ENCODE measurements at places on chromosomes 5 and 9.

DNA sequence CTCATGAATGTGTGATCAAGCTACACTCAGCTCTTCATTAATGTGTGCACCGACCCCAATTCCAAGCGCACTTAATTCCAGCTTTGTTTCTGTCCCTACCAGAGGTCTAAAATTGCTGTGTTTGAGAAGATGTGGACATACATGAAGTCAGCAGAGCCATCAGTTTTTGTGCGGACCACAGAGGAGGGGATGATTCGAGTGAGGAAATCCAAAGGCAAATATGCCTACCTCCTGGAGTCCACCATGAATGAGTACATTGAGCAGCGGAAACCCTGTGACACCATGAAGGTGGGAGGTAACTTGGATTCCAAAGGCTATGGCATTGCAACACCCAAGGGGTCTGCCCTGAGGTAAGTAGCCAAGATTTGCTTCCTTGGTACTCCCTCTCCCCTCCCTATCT, 268.6 kb downstream of the FAM114A2 start:
- DNase-seq: no peak

DNA sequence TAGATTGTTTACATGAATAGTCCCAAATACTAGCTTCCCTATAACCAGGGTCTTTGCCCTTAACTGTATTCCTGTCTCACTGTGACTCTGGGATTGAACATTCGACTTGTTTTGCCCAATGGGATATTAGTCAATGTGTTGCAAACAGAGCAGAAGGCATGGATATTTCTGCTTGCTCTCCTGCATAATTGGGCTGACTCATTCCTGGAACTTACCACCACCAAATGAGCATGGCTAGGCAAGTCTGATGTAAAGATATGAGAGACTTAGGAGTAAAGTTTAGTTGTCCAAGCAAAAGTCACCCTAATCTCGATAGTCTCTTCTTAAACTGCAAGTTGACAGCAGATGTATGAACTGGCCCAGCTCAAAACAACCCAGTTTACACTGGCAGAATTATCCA, 273.5 kb upstream of the CCNG1 start:
- no peak for DNase-seq

- no peak for DNase-seq
Observed at GRCh38 chr5:102018690-102019089, 277.4 kb downstream of the SLCO4C1 start.

DNA sequence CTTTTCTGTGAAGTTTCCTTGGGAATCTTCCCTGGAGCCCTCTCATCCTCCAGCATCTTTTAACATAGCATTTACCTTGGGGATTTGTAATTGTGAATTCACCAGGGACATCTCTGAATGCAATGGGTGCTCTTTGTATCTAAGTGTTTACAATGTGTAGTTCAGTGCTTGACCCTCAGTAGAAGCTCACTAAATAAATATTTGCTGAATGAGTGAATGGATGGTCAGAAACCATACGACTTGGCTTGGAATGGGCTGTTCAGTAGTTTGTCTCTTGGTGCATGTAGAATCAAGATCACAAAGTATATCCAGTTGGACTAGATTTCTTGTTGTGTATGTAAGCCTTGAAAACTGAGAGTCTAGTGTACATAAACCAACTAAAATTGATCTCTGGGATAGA, 81.8 kb upstream of the MEF2C start:
- no peak for DNase-seq

DNA sequence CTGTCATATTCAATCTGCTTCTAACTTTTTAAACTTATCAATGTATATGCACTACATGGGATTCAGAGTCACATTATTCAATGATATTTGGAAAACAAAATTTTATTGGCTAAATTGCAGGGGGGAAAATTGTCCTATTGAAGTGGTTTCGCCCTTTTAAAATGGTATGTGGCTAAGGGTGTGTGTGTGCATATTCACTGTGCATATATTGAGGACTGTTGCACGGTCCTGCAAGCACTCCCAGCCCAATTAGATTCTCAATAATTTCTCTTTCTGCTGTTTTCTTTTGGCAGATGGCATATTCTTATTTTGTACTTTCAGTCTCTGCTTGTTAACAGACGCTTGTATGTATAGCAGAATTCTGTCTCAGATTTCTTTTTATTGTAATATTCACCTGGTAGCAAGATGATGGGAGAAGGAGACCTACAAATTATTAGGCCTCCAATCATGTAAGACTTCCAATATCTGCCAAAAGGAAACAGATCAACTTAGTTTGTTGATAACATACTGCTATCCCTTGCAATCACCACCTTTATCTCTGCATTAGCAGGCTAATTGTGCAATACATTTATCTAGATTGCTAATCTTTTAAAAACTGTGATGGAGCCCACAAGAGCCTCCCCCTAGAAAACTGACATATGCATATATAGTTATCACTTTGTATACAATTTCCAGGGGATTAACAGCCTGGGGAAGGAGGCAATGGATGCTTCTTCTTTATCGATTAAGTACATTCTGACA, 411.5 kb downstream of the PLK2 start:
- no peak for DNase-seq

DNA sequence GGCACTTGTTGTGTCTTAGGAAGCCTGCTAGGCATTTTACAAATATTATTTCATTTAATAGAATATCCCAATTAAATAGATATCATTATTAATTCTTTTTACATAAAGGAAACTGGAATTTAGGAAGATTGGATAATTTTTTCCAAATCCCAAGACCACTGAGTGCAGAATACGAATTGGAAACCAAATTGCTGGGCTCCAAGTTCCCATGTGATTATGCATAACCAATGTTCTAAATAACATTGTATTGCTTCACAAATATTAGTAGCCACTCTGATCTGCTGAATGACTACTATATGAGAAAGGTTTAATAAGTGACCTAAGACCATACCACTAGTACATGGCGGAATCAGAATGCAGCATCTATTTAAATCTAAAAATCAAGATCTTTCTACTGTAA, 57.7 kb downstream of the ALDH1A1 start:
- DNase-seq: no peak

- DNase-seq: no peak
Observed at GRCh38 chr9:34246453-34246852, 67.6 kb downstream of the UBAP1 start.

Data from thoracic aorta (tissue), 2 donors.